ENCODE measurements at places on chromosomes 13 and 19.

GRCh38 chr19:53989600-53990533, 1.6 kb upstream of the CACNG6 start:
- no peak for DNase-seq

DNA sequence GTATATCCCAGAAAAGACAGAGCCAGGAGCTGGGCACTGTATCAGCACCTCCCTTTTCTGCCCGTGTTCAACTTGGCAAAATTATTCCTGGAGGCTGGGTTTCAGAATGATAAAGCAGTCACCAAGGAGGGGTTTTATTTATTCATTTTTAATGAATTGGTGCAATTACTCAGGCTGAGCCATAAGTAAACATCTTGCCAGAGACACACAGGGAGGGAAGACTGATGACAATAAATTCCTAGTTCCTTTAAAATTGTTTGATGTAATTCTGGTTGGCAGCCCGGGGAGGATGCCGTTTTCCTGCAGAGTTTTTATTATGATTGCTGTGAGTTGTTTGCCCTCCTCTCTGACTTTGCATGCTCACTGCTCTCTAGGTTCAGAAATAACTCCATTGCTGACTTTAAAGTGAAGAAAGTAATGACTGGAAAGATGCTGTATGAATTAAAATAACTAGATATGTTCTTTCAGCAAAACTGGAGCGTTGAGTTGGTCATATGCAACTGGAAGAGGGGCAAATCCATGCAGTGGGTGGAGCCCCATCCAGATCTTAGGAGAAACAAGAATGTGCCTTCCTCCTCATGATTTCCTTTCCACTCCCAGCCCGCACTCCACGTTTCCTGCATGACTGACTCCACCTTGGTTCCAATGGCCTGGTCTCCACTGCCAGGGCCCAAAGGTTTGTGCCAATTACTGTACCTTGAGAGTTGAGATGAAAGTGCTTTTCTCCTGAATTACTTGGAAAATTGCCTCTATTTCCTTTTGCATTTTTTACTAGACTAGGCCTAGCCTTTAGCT, 182.1 kb downstream of the RFC3 start:
- DNase-seq: no peak

- DNase-seq: no peak
These were observed 382.2 kb downstream of the FGF9 start for GRCh38 chr13:22053053-22053452.

GRCh38 chr13:103639326-103639725, 573.1 kb upstream of the SLC10A2 start:
- no peak for DNase-seq

DNA sequence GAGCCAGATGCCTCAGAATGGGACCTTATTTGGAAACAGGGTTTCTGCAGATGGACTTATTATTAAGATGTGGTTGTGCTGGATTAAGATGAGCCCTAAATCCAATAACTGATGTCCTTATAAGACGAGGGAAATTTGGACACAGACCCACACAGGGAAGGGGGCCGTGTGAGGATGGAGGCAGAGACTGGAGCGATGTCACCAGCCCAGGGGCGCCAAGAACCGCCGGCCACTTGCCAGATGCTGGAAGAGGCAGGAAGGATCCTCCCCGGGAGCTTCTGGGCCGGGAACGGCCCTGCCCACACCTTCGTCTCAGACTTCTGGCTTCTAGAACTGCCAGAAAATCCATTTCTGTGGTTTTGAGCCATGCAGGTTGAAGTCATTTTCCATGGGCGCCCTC, 26.6 kb downstream of the GNG7 start:
- no peak for DNase-seq

DNA sequence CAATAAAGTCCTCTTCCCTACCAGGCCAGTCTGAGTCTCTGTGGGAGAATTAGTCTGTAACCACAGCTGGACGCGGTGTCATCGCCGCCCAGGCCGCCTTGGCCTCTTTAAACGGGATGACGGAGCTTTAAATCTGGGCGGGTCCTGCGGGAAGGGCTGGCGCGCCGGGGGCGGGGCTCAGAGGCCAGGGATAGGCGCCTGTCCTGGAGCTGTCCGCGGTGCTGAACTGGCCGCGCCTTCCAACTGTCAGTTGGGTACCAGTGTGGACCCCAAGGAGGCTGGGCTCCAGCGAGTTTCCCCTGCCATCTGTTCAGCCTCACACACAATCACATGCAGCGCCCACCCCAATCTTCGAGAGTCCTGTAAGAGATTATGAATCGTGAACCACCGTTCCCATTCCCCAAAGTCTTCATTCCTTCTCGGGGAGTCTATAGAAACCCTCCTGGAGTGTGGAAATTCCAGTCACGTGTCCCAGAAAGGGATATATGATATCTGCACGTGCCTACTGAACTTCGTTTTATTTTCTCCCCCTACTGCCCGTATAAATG, 11.5 kb downstream of the APLP1 start:
- no peak for DNase-seq

DNA sequence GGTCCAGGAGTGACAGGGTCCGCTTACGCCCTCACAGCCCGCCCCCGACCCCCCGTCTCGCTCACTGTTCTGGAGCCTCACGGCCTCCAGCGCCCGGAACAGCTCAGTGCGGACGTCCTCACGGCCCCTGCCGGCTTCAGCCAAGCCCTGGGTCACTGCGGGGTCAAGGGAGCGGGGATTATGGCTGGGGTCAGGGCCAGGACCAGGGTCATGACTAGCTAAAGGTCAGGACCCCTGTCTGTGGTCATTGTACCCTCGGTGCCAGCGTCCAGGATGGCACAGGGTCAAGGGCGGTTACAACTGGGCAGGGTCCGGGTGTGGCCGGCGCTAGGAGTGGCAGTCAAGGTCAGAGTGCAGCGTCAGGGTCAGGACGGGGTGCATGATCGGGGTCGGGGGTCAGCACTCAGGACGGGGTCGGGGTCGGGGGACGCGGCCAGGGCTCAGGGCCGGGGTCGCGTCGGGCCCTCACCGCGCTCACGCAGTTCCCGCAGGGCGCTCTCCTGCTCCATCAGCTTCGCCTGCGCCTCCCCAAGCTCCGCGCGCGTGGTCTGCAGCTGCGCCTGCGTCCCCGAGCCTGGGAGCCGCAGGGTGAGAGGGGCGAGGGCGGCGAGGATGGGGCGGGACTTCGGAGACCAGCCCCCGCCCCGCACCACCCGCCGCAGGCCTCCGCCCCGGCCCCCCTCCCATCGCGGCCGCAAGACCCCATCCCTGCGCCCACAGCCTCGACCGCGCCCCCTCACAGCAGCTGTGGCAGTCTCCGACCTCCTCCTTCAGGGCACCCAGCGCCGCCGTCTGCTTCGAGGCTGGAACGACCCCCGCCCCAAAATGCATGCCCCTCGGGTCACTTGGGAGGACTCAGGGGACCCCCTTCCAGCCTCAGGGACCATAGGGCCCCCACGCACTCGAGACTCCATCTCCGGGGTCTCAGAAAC, 1.4 kb downstream of the CLEC4G start:
- no peak for DNase-seq

- DNase-seq: no peak
These were observed 158.4 kb downstream of the MTUS2 start for GRCh38 chr13:28978574-28978973.

GRCh38 chr13:91017669-91018053, 329.8 kb upstream of the MIR17HG start:
- DNase-seq: no peak

GRCh38 chr19:42065051-42065450, 5.0 kb downstream of the GRIK5 start:
- no peak for DNase-seq

DNA sequence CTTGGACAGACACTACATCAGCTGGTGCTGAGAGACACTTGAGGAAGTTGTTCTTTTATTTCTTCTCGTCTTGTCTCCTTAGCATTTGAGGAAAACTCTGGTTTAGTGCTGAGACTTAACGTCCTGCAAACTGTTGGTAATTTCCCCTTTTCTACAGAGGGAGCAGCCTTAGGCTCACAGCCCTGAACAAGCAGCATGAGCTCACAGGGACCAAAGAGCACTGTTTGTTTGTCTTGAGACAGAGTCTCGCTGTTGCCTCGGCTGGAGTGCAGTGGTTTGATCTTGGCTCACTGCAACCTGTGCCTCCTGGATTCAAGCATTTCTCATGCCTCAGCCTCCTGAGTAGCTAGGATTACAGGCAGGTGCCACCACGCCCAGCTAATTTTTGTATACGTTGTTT, 5.5 kb downstream of the ZNF805 start:
- no peak for DNase-seq

GRCh38 chr19:50705422-50706019, 14.1 kb downstream of the SHANK1 start:
- no peak for DNase-seq

DNA sequence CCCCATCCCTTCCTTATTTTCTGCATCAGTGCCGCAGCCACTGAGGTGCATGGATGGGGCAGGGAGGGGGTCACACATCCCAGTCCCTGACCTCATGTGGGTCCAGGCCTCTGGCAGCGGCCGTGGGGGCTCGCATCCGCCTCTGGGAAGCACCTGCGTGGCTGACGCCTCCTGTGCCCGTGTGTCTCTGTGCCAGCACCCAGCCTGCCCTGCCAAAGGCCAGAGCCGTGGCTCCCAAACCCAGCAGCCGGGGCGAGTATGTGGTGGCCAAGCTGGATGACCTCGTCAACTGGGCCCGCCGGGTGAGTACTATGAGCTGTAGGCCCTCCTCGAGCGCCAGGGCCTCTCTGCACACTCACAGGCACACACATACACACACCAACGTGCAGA, 4.9 kb downstream of the NDUFS7 start:
- no peak for DNase-seq

DNA sequence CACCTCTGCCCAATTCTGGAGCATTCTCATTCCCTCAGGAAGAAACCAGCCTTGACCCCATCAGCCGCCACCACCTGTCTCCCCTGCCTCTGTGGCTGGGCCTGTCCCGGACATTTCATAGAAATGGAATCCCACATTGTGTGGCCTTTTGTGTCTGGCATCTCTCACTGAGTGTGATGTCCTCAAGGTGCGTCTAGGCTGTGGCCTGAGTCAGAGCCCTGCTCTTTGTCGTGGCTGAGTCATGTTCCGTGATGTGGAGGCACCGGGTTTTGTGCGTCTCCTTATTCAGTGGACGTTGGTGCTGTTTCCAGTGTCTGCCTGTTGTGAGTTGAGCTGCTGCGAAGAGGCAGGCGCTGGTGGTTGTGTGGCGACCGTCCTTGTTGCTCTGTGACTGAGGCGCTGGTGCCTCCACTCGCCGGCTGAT, 3.5 kb downstream of the FZR1 start:
- no peak for DNase-seq

- DNase-seq: no peak
These were observed 14.0 kb downstream of the CEACAM16 start for GRCh38 chr19:44712864-44713515.

DNA sequence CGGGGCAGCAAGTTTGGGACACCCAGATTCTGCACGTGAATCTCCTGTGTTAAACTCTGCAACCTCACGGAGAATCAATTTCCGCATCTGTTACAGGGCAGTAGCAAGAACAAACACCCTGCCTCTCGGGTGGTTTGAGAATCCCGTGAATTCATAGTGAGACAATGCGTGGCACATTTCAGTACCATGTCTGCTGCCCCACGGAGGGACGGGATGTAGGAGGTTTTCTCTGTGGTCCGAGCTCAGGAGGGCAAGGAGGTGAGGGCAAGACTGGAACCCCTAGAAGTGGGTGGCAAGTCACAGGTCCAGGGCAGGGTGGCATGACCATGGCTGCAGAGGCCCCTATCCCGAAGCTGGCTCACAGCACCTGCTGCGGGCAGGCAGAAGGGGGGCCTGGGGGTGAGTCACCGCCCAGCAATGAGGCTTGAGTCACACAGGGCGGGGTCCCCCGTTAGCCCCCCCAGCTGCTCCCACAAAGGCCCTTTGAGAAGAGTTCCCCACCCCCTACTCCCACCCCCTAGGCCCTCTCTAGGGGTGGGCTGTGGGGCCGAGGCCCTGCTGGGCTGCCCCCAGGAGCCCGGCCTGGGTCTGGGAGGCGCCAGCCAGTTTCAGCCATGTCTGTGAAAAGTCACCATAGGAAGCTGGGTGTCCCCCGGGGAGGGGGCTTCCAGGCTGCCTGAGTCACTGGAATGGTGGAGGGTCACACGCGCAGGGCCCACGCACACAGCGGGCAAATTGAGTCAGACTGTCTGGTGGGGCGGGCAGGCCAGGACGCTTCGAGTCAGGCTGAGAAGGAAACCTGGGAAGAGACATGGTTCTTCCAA, 25.8 kb upstream of the NANOS3 start:
- no peak for DNase-seq

DNA sequence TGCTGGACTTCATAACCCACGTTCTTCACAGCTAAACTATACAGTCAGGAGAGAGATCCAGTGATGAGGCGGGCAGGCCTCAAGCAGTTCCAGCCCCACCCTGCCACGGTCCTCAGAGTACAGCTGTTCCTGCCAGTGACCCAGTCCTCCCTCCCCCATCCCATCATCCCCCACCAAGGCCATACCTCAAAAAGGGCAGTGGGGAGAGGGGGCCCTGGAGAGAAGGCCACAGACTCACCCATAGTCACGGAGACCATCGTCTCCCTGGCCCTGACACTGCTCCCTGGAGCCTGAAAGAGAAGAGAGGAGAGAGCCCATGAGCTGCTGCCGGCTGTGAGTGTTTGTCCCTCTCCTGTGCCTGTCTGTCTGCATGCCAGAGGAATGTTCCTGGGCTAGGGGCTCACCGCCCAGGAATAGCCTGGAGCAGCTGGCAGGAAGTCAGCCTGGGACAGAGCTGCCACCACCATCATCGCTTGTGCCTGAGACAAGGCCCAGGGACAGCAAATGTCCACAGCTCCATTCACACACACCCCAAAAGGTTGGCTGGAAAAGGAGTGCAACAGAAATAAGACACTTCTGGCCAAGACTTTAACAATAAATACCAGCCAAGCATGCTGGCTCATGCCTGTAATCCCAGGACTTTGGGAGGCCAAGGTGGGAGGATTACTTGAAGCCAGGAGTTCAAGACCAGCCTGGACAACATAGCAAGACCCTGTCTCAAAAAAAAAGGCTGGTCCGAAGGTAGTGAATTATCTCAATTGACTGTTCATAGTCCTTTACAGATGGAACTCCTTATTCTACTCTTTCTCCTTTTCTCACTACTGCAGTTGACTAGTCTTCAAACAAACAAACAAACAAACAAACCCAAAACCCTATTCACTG, 6.4 kb downstream of the C19orf47 start:
- no peak for DNase-seq

DNA sequence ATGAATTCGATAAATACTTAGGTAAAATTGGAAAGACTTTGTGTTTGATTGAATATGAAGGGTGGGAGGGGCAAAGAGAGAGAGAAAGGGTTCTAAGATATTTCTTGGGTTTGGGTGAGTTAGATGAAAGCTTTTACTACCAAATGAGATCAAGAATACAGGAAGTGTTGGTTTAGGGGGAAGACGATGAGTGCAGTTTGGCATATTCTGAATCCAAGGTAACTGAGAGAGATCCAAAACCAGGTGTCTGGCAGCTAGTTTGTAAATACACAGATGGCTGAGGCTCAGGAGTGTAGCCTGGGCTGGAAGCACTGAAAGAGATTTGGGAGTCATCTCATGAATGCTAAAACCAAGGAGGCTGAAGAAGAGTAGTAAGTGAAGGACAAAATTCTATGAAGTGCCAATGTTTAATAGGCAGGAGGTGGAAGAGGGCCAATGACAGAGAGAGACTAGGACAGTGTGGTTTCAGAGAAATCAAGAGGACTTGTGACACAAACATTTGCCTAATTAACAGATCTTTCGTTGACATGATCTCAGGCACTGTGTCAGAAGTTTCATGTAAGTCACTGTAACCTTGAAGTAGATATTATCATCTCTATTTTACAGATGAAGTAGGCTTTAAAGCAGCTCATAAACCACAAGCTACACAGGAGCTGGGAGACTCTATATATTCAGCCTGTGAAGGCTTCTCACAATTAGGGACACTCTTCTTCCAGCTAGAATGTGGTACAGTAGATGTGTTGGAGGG, 70.2 kb upstream of the ZDHHC20 start:
- DNase-seq: no peak

- DNase-seq: no peak
These were observed 968 bp downstream of the UBE2M start for GRCh38 chr19:58557221-58558065.
